Brain pericyte (primary cell): ENCODE measurements at places on chromosomes 5 and 9.

DNA sequence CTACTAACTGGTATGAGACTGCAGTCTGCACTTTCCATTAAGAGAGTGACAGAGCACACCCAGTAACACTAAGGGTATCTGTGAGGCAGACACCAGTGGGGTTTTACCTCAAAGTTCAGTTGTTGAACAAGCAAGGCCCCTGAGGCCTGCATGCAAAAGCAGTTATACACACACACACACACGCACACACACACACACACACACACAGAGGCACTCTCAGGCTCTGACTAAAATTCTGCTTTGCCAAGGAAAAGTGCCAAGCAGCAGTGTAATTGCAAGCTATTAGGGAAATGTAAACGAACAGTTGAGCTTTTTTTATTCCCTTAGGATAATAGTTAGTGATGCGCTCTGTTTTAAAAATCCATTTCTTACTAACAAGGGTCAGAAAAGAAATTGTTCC, 377.1 kb downstream of the SPOCK1 start:
- no peak for DNase-seq

DNA sequence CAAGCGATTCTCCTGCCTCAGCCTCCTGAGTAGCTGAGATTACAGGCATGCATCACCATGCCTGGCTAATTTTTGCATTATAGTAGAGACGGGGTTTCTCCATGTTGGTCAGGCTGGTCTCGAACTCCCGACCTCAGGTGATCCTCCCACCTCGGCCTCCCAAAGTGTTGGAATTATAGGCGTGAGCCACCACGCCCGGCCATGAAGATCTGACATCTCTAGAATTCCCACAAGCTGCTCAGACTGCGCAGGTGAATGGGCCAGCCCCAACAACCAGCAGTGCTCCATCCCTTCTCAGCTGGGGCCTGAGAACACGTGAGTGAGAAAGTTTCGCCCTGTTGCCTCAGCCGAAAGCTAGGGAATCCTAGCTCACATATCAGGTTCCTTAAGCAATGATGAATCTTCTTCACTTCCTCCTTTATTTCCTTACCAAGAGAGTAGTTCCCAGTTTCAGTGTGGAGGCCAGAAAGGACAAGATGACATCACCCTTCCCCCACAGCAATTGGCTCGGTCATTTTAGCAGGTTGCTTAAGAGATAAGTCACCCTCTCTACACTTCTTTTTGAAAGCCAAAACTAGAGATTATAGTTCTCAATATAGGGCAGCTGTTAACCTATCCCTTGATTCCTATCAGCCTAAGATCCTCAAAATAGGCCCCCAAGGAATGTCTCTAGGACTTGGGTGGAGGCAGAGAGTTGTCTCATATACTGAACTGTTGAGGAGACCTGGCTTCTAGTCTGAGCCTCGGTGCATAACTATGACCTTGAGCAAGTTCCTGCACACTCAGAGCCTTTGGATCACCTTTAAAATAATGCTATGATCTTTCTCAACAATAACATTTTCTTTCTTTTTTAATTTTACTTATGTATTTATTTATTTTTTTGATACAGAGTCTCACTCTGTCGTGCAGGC, 23.9 kb upstream of the PPP2CA start:
- no peak for DNase-seq

- DNase-seq: no peak
Observed at GRCh38 chr9:108663422-108663821, 192.4 kb downstream of the ACTL7B start.

DNA sequence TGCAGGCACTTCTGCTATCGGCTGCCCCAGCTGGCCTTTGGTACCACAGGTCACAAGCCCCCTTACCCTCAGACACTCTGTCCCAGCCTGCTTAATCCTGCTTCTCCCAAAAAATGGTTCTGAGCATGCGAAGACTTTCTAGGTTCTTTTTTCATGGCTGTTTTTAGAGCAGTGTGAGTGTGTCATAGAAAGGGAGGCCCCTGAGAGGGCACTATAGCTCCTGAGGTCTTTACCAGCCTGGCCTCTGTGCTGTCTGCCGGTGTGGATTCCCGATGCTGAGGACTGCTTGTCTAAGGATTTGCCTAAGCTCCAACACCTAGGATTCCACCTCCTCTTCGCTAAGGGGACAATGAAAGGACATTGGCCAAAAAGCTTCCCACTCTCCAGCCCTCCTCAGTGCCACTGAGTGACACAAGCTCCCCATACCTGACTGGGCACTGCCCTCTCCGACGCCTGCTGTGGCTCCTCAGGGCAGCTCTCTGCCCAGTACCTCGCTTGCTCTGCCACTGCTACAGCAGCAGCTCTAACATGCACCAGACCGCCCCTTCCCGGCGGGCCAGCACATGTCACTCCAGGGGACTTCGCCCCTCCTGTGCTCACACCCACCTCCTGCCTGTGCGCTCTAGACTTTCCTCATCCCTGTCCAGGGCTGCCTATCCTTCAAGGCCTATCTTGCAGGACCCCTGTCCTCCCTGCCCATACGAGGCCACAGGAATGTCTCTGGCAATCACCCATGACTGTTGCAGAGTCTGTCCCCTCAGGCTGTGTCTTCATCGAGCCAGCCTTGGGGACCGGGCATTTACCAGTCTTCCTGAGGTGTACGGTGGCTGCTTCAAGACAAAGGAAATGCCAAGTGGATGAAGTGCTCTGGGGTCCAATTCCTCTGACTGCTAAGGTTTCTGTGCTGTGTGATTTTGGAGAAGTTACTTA, 21.0 kb downstream of the MACROH2A1 start:
- no peak for DNase-seq

- DNase-seq: no peak
Observed at GRCh38 chr5:26390608-26391007, 647.8 kb downstream of the CDH9 start.
